ENCODE measurements at places on chromosomes 5 and 9. TPM values are rescaled to one million over a fixed set of nuclear protein-coding genes. Genes with fewer than 3 reads are reported as not detected.

The ASPN gene
- total RNA-seq: 16.5 TPM

The TMEM171 gene
- 0.19 TPM for total RNA-seq

The SOX30 gene
- not detected for total RNA-seq

The TIMD4 gene
- 0.50 TPM for total RNA-seq

The FOXI1 gene
- not detected for total RNA-seq

The KLHL3 gene
- 2.8 TPM for total RNA-seq

The MROH2B gene
- not detected for total RNA-seq

The RANBP17 gene
- total RNA-seq: 5.8 TPM

The MARCOL gene
- total RNA-seq: not detected

The PTGER4 gene
- 38.0 TPM for total RNA-seq

DNA sequence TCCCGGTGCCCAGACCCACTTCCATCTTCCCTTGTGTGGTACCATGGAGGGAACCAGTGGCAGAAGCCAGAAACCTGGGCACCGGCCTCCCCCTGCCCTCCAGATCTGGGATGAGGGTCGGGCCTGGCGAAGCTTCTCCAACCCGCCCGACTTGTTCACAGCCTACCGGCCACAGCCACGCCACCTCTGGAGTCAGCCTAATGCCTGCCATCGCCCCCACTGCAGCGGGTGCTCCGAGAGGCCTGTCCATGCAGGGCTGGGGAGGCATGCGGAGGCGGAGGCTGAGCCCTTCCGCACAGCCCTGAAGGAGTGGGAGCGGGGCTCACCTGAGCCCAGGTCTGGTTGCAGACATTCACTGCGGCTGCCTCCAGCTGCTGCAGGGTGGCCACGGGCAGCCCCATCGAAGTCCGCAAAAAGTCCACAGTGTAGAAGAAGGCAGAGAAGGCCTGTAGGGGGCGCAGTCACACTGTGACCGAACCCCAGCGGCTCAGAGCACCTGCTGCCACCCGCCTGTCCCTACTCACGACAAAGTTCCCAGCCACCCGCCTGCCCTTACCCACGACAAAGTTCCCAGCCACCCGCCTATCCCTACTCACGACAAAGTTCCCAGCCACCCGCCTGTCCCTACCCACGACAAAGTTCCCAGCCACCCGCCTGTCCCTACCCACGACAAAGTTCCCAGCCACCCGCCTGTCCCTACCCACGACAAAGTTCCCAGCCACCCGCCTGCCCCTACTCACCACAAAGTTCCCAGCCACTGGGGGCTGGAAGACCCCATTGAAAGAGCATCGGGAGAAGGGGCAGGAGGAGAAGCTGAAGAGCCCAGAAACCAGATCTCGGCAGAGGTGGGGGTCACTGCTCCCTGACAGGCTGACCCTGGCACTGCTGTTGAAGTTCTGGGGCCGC is 3.8 kb upstream of the NPDC1 start:
- no peak overlapping the region for H3K4me3 ChIP-seq
- H3K27me3 ChIP-seq: no peaks in the 10 kb centered on the region
- DNase-seq: peak; percentile 76
- H3K27ac ChIP-seq: no peak overlapping the region

GRCh38 chr9:79592726-79593493 is 21.1 kb downstream of the TLE4 start:
- DNase-seq: no peak
- H3K4me1 ChIP-seq: no peaks in the 10 kb centered on the region
- H3K27ac ChIP-seq: no peak overlapping the region
- H3K4me3 ChIP-seq: no peak overlapping the region
- no peaks in the 10 kb centered on the region for H3K36me3 ChIP-seq
- H3K27me3 ChIP-seq: no peaks in the 10 kb centered on the region

DNA sequence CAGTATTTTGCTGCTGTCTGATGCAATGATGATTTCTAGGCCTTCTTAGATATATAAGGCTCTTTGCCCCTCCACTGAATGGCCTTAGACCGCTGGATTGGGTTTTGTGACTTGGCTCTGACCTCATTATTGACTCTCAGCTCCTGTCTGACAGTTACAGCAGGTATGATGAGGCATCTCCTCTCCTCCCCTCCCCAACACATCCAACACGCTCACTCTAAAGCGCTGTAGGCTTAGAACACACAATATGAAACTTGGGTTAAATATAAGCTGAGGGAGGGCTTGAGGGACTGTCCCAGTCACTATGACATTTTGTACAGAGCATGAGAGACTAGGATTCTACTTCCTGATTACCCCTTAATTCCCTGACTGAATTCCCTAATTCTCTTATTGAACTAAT is 18.8 kb upstream of the CER1 start:
- no peak for DNase-seq
- no peak overlapping the region for H3K4me3 ChIP-seq
- peaks cover 26% of the 10 kb centered on the region for H3K36me3 ChIP-seq
- no peak overlapping the region for H3K27ac ChIP-seq

- DNase-seq: no peak
- no peak overlapping the region for H3K27ac ChIP-seq
- no peaks in the 10 kb centered on the region for H3K36me3 ChIP-seq
- no peaks in the 10 kb centered on the region for H3K4me1 ChIP-seq
Measured at GRCh38 chr5:140862441-140863295, 6.1 kb upstream of the PCDHA11 start.

DNA sequence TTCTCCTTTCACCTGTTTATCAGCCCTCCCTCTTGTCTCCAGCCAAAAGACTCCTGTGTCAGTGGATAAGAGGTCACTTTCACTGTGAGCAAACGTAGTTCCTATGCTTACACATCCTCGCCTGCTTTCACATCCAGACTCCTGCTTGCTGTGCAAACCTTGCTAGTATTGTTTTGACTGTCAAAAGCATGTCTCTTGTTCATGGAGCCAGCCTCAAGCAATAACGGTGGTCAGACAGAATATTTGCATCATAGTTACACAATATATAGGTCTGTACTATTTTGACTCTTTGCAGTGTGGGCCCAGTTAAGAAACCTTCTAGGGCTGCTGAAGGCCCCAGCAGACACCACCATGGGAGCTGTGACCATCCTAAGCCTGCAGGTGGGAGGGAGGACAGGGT is 420.0 kb downstream of the SEMA5A start:
- no peaks in the 10 kb centered on the region for H3K27me3 ChIP-seq
- H3K4me3 ChIP-seq: no peak overlapping the region
- H3K36me3 ChIP-seq: no peaks in the 10 kb centered on the region
- DNase-seq: no peak
- no peaks in the 10 kb centered on the region for H3K4me1 ChIP-seq

GRCh38 chr9:13823026-13823425 is 490.9 kb downstream of the NFIB start:
- no peak for DNase-seq
- no peaks in the 10 kb centered on the region for H3K4me1 ChIP-seq
- no peaks in the 10 kb centered on the region for H3K27me3 ChIP-seq
- H3K36me3 ChIP-seq: no peaks in the 10 kb centered on the region
- H3K27ac ChIP-seq: no peak overlapping the region

DNA sequence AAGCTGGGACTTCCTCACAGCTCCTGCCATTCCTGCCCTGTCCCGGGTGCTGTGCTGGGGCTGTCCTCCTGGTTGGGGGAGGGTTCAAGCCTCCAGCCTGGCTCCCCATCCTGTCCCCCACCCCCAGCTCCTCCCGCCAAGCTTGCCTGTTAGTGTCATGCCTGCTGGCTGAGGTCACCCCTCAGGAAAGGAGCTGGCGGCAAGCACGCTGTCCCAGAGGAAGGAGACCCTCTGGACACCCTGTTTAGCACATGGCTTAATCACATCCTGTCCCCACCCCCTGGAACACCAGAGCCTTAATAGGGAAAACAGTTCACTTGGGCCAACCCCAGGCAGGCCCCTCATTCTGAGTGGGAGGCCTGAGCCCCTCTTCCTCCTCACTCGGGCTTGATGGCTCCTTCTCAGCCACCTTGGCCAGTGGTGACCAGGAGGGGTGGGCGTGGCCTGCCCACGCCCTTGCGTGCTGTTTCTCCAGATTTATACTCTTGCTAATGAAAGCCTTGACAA is 9.2 kb upstream of the PHYHD1 start:
- H3K27me3 ChIP-seq: no peaks in the 10 kb centered on the region
- H3K27ac ChIP-seq: peak overlapping the region; percentile 23
- no peaks in the 10 kb centered on the region for H3K36me3 ChIP-seq
- H3K4me3 ChIP-seq: no peak overlapping the region

- no peak overlapping the region for H3K4me3 ChIP-seq
- no peaks in the 10 kb centered on the region for H3K27me3 ChIP-seq
- H3K27ac ChIP-seq: no peak overlapping the region
- H3K4me1 ChIP-seq: no peaks in the 10 kb centered on the region
- H3K36me3 ChIP-seq: no peaks in the 10 kb centered on the region
- no peak for DNase-seq
Measured at GRCh38 chr5:86546582-86546981, 71.2 kb upstream of the COX7C start.

DNA sequence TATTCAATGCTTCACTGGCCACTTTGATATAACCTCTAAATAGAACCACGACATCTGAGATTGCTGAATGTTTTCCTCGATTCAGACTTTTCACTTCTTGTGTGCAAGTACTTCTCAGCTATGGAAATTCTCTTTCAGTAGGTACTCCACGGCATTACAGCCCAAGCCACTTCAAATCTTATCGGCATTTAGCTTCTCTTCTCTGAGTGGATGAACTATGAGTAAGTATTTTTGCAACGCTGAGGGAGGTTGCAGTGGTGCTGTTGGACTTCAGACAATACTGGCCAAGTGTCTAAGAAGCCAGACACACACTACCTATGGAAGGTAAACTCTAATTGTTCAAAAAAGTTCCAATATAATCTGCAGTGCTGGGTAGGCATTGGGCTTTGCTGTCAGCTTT is 60.1 kb downstream of the FBN2 start:
- no peaks in the 10 kb centered on the region for H3K4me1 ChIP-seq
- no peak for DNase-seq
- H3K27ac ChIP-seq: no peak overlapping the region

- no peak for DNase-seq
- H3K36me3 ChIP-seq: no peaks in the 10 kb centered on the region
- no peak overlapping the region for H3K27ac ChIP-seq
- H3K4me1 ChIP-seq: no peaks in the 10 kb centered on the region
Measured at GRCh38 chr5:80711938-80712337, 57.2 kb upstream of the DHFR start.

- DNase-seq: no peak
- H3K4me1 ChIP-seq: no peaks in the 10 kb centered on the region
- no peaks in the 10 kb centered on the region for H3K36me3 ChIP-seq
- H3K27me3 ChIP-seq: no peaks in the 10 kb centered on the region
- no peak overlapping the region for H3K4me3 ChIP-seq
Measured at GRCh38 chr5:181211208-181211607, 6.2 kb upstream of the TRIM7 start.

GRCh38 chr9:125436613-125437443 is 175.2 kb downstream of the GAPVD1 start:
- no peak overlapping the region for H3K4me3 ChIP-seq
- peak; percentile 46 for DNase-seq
- H3K27me3 ChIP-seq: no peaks in the 10 kb centered on the region

GRCh38 chr5:51391175-51391574 is 7.9 kb downstream of the ISL1 start:
- no peak for DNase-seq
- H3K36me3 ChIP-seq: no peaks in the 10 kb centered on the region
- no peak overlapping the region for H3K4me3 ChIP-seq
- H3K27ac ChIP-seq: no peak overlapping the region
- H3K4me1 ChIP-seq: no peaks in the 10 kb centered on the region

DNA sequence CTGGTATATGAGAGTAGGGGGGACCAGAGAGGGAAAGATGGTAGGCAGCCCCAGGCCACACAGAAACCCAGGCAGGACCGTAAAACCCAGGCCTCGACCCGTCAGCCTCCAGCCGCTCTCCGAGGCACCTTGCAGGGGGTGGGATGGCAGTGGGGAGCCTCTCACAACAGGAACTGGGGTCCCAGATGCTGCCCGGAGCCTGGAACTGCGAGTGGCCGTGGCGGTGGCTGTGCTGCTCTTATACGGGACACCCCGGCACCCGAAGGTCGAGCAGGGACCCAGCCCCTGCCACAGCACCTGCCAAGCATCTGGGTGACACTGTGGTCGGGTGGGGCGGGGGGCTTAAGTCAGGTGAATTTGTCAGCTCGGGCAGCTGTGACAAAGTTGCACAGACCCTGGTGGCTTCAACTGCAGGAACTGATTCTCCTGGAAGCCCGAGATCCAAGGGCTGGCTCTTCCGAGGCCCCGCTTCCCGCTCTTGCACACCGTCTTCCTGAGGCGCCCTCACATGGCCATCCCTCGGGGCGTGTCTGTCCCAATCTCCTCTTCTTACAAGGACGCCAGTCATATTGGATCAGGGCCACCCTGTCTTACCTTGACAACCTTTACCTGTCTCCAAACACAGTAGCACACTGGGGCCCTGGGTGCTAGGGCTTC is 47.6 kb upstream of the EGFL7 start:
- no peak for DNase-seq
- H3K4me1 ChIP-seq: peaks cover 2% of the 10 kb centered on the region
- H3K27me3 ChIP-seq: no peaks in the 10 kb centered on the region
